ENCODE measurements at places on chromosomes 1 and 21.

- DNase-seq: peak; percentile 80
Observed at GRCh38 chr1:76901158-76901767, 34.0 kb downstream of the ST6GALNAC5 start.

DNA sequence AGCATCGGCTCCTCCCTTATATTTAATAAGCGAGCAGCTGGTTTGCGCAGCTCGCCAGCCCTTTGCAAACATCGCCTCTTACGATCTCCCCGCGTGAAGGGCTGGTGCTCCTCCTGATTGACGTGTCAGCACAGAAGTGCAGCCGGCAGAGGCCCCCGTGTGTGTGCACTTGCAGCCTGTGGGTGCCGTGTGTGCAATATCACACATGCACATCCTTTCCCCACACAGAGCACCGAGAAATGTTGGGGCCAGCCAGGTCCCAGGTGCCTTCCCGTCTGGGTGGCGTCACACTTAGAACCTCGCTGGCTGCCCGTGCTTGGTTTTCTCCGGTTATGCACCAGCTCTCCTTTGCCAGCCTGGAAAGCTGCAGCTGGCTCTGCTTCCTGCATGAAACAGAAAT is 126.6 kb upstream of the AJAP1 start:
- DNase-seq: no peak

DNA sequence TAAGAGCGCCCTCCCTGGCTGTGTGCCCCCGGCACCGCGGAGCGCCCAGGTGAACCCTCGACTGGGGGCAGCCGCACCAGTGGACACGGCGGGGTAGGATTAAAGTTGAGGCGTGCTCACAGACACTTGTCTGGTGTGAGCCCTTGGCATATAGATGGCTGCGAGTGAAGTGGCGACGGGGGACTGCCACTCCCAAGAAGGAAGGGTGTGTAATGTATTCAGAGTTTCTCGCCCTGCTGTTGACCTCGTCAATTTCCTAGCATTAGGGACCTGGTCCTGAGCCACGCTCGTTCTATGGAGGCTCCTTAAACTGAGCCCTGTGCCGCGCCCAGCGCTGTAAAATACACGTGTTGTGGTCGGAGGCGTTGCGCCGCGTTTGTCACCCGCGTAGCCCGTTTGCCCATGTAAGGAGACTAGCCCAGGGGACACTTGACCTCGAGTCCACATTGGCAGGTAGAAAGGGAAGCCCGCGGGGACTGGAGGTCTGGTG is 554 bp downstream of the EVA1C start:
- no peak for DNase-seq

DNA sequence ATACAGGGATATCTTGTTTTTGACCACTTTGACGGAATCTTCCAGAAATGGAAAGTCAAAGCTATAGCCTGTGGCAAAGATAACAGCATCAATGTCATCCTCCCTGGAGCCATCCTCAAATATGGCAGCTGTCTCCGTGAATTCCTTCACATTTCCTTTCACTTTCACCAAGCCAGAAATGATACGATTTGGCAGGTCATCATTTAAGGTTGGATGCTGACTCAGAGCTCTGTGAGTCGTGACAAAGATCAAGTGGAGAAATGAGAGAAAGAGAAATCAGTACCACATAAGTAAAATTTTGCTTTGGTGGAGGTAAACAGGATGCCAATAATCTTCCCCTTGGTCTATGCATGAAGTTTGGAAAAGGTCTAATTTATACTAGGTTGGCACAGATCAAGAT is 23.9 kb downstream of the FMO5 start:
- DNase-seq: no peak

- no peak for DNase-seq
Observed at GRCh38 chr1:247825362-247825761, 1.4 kb upstream of the OR14A16 start.

DNA sequence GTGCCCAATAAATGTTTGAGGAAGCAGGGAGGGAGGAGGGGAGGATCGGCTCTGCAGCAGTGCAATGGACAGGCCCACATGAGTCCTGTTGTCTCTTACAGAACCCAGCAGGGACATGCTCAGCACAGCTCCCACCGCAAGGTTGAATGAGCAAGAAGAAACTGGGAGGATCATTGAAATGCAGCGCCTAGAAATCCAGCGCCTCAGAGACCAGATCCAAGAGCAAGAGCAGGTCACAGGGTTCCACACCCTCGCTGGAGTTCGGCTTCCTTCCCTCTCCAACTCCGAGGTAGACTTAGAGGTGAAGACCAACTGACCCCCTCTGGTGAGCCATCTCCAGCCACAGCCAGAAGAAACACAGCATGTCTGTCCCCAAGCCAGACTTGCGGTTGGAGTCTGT is 15.9 kb upstream of the TMEM125 start:
- DNase-seq: no peak

DNA sequence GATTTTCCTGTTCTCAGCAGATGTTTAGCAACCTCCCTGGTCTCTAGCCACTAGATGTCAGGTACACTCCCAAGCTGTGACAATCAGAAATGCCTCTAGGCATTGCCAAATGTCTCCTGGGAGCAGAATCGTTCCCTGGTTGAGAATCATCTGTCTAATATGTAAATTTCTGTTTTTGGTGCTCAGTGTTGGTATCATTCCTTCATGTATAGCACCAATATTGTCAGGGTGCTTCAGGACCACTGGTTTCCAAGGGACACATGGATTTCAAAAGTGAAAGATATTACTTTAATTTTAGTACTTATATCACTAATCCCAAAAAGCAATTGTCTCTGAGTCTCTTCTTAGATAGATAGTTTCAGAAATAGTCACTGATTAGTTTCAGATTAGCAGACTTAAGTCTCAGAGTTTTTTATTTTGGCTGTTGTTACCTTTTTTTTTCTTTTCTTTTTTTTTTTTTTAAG is 160.1 kb downstream of the PTPRC start:
- DNase-seq: no peak

DNA sequence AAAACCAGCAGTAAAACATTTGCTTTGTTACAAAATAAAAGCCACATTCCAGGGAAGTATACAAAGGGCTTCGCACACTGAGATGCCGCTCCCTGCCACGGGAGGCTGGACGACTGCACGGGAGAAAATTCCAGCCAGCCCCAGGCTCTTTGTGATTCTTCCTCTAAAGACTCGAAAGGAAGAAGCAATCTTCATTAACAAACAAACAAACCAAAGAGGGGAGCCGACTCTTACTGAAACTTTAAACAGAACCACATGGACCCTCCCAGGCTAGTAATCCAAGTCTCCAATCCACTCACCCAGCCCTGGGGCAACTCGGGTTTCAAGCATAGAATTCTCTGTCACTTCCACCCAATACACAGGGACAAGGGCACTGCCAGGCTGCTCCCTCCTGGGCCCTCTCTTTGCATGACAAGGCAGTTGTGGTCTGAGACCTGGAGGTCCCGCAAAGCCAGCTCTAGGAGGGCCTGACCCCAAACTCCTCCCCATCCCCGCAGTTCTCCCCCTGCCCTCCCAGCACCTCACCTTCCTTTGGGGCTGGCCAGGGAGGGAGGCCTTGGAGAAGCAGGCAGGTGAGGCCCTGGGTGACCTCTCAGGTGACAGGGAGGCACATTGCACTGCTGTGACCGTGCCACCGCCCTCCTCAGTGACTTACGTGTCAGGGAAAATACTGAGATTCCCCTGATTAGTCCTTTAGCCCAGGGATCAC is 26.6 kb upstream of the COL18A1 start:
- DNase-seq: peak; percentile 83

GRCh38 chr21:36350282-36350910 is 30.4 kb downstream of the MORC3 start:
- no peak for DNase-seq

DNA sequence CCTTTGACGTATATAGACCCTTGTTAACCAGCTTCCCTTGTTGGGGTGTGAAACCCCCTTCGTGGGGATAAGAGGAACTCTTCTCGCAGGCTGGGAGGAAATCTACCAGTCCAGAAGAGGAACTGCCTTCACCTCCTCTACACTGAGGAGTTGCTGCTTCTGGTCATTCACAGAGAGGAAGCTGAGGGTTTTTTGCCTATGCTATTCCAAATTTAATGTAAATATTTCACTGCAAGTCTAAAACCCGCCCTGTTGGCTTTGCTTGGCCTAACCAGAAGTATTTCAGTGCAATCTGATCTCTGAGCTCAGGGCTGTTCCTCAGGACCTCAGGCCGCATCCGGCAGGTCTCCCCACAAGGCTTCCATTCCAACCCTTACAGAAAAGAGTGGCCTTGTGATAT is 150.1 kb downstream of the HIVEP3 start:
- DNase-seq: no peak

DNA sequence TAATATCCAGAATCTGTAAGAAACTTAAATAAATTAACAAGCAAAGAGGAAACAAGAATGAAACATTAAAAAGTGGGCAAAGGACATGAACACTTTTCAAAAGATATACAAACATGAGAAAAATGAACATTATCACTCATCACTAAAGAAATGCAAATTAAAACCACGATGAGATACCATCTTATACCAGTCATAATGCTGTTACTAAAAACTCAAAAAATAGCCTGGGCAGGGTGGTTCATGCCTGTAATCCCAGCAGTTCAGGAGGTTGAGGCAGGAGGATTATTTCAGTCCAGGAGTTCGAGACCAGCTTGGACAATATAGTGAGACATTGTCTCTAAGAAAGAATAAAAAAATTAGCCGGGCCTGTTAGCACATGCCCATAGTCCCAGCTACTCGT is 6.1 kb downstream of the ZNF124 start:
- DNase-seq: no peak

DNA sequence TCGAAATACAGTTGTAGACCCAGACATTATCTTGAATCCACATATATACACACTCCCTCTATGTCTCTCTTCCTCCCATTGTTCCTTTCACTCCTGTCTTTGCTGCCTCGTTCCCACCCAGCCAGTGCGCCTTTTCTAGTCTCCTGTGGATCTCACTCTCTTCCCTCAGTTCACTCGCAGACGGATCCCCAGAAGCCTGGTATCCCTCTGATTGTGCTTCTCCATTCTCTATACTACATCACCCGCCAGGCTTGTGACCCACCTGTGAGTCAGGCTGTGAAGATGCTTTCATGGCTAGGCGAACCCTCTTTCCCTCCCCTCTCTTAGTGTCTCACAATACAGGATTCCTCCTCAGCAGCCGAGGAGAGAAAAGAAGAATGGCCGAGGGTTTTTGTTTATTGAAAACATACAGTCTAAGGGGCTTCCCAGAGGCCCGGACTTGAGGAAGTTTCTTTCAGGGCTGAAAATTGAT is 1.5 kb downstream of the HCN3 start:
- DNase-seq: no peak
